ENCODE measurements at places on chromosomes 2 and 18.

- DNase-seq: no peak
These were observed 673.0 kb downstream of the ARHGAP15 start for GRCh38 chr2:143802242-143802641.

DNA sequence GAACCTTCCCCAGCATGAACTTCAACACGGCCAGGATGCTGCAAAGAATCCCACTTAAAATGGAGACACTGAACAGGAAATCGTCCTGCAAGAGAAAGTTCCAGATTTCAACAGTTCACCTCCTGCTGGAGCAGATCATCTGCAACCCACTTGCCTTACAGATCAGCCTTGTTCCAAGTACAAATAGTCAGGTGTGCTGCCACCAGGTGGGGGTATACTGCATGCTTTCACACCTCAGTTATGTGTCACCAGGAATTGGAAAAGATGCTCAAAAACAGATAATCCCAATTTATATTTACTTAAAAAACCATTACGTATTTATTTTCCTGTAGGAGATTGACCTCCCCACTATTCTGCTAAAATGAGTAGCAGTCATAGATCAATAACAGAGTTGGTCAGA, 212.3 kb downstream of the MGAT5 start:
- DNase-seq: no peak

- DNase-seq: no peak
These were observed 106.8 kb downstream of the BCL11A start for GRCh38 chr2:60446413-60447267.

GRCh38 chr2:128525653-128526052, 207.0 kb upstream of the HS6ST1 start:
- DNase-seq: no peak
